ENCODE measurements at places on chromosomes 4 and X.

- no peak for DNase-seq
Measured at GRCh38 chr4:85717351-85717750, 242.4 kb downstream of the ARHGAP24 start.

GRCh38 chr4:82988323-82988832, 22.2 kb downstream of the LIN54 start:
- no peak for DNase-seq

DNA sequence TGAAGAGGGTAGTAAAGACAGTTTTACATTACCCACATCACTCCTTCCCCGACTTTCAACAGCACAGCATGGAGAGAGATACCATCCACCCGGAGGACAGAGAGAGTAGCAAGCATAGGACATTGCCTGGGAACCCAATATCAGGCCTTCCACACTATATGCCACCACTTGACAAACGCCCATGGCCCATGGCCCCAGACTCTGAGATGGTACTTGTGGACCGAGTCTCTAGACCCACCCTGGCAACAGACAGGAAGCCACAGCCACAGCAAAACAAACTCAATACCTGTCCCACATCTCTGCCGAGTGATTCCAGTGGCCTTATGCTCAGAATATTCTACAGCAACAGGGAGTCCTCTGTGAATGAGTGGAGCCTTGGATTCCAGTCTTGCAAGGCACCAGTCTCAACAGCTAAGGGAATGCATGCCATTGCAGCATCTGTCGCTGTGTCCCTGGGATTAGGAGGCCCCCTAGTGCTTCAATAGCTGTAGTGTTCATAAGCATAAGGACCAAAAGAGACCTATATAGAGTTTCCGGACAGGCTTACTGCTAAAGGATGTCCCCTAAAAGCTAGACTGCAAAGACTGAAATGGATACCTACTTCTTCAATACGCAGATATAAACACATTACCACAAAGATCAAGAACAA, 14.7 kb upstream of the CT55 start:
- DNase-seq = no peak

DNA sequence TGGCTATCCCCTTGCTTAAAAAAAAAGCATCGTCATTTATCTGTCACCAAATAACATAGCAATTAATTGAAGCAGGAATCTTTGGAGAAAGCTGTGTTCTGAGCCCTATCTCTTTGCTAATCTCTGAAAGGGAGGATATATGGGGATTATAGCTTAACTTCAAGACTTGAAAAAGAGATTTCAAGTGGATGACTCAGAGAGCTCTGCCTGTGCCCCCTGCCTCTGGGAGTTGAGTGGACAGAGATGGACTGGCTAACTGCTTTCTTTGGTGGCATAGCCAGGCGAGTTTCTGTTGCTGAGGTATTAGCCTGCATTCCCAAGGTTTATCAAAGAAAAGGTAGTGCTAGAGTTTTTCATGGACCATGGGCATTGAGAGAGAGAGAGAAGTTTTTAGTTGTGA, 91.6 kb downstream of the DDIT4L start:
- no peak for DNase-seq

- no peak for DNase-seq
Measured at GRCh38 chr4:41728573-41728913, 20.0 kb downstream of the PHOX2B start.

GRCh38 chr4:99447513-99447912, 12.4 kb upstream of the ADH7 start:
- no peak for DNase-seq

DNA sequence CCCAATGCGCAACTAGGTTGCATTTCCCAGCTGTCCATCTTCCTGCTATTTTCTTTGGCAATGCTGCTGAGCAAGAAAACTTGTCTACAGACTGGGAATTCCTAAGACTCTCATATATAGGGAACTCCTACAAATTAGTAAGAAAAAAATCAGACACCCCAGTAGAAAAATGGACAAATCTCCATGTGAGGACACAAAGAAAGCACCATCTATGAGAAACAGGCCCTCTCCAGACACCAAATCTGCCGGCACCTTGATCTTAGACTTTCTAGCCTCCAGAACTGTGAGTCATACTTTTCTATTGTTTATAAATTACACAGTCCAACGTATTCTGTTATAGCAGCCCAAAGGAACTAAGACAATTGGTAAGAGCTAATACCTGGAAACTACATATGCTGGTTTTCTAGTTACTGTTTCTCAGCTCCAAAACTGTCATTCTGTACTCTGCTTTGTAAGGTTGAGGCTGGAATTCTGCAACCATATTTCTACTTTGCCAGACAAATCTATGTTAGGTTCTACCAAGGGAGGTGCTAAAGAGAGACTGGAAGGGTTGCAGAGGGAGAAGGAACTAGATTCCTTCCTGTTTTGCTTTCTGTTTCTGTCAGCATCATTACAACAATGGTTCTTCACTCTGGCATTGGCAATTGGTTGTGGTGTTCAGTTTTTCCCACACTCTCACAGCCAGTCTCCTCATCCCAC, 35.7 kb upstream of the FAM241A start:
- no peak for DNase-seq
